ENCODE measurements at places on chromosomes 4 and X.
A peak's percentile ranks its signal among the peaks of the same experiment; 100 is the strongest.

GRCh38 chr4:149831656-149832208 lies 16.1 kb upstream of the IQCM start:
- no peak for DNase-seq

DNA sequence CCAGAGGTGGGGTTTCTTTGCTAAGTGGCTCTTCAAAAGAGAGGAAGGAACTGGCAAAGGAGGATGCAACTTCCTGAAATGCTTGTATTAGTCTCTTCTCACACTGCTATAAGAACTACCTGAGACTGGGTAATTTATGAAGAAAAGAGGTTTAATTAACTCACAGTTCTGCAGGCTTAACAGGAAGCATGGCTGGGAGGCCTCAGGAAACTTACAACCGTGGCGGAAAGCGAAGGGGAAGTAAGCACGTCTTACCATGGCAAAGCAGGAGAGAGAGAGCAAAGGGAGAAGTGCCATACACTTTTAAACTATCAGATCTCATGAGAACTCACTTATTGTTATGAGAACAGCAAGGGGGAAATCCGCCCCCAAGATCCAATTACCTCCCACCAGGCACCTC lies 505.7 kb downstream of the ZNF674 start:
- DNase-seq = no peak

DNA sequence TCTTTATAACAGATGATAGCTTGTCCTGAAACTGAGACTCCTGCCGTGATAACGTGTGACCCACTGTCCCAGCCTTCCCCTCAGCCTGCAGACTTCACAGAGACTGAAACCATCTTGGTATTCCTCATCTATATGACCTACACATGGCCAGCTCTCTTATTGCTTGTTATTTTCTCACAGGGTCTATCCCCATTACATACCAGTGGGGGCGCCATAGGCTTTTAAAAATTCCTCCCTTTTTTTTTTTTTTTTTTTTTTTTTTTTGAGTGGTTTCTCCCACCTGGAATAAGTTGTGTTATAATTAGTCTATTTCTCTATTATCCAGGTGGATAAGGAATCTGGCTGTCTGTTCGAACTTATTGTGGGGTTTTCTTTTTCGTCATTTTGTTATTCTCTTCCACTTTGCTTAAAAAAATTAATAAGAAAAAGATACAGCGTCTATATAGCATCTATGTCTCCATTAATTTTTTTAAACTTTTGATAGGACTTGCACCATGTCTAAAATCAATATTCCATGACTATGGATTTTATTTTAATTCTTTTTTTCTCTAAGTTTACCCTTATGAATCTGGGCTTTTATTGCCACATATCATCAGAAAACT lies 47.2 kb downstream of the GYG2 start:
- DNase-seq = peak; percentile 6

GRCh38 chr4:151675411-151675971 lies 85.3 kb downstream of the GATB start:
- DNase-seq = no peak

- DNase-seq = no peak
Measured at GRCh38 chrX:100695302-100695701, 36.6 kb downstream of the SYTL4 start.
